ENCODE measurements at places on chromosomes 1 and 21.

GRCh38 chr1:198912046-198912445 is 273.2 kb downstream of the PTPRC start:
- no peak for DNase-seq

GRCh38 chr1:111615870-111616715 is 3.5 kb upstream of the RAP1A start:
- peak; percentile 78 for DNase-seq

DNA sequence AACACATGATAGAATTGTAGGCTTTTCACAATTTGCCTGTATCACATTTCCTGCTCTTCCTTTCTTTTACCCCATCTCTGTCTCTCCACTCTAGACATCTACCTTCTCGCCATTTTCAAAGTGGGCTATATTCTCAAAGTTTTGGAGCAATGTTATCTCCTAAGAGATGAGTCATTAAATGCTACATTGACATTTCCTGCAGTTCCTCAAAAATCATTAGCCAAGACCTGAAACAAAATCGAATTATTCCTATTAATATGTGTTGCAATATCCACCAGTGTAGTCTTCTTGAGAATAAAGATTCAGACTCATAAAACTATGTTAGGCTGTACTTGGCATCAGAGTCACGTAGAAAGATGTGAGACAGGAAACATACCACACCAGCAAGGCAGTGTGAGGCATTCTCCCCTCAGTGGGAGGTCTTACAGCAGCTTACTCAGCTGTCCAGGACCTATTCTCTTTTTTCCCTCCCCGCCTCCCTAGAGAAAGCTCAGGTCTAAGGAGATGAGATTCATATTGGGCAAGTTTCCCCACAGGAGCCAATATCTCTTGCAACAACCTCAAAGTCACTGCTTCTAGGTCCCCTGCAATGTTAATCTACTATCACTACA is 38.8 kb downstream of the FRRS1 start:
- DNase-seq, result no peak

DNA sequence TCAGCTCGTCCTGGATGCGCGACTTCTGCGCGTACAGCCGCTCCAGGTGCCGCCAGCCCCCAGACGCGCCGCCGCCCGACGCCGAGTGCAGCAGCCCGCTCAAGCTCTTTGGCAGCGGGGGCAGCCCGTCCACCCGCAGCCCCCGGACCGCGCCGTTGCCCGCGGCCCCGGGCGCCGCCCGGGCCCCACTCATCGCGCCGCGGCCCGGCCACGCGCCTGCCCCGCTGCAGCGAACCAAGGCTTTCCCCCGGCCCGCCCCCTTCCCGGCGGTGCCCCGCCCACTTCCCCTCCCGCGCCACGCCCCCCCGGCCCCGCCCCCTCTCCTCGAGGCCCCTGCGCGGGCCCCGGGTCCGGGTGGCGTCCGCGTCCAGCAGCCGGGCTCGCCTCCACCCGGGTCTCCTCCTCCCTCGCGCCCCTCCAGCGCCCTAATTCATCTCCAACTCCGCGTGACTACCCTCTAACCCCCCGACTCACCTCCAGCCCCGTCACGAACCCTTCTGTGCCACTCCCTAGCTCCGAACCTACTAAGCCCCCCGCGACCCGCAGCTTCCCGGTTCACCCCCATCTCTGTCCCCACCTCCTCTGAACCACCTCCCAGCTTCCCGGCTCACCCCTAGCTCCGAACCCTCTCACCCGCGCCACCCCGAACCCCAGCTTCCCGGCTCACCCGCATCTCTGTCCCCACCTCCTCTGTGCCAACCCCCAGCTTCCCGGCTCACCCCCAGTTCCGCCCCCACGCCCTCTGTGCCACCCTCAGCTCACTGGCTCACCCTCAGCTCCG is at the start of gene FAM89A:
Gene FAM89A (minus strand): TSS at position 236 of the 781 bp plus-strand sequence. CDS start 43 bp downstream, at position 193.
- peak; percentile 56 for DNase-seq

DNA sequence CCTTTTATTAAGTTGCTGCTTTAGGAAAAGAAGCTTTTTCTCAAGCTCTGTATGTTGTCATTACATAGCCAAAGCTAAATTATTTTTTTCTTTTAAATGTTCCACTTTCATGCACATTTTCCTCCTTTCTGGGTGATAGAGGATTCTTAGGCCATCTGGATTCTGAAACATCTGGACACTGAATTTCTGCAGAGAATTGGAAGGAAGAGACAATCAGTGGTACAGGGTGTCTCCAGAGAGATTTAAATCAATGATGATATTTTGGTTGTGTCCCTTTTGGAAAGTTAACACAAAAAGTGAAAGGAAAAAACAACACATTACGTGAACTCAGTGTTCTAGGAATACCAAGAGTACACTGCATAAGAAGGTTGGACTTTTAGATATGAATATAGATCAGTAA is 211.4 kb upstream of the PKN2 start:
- DNase-seq, result no peak

DNA sequence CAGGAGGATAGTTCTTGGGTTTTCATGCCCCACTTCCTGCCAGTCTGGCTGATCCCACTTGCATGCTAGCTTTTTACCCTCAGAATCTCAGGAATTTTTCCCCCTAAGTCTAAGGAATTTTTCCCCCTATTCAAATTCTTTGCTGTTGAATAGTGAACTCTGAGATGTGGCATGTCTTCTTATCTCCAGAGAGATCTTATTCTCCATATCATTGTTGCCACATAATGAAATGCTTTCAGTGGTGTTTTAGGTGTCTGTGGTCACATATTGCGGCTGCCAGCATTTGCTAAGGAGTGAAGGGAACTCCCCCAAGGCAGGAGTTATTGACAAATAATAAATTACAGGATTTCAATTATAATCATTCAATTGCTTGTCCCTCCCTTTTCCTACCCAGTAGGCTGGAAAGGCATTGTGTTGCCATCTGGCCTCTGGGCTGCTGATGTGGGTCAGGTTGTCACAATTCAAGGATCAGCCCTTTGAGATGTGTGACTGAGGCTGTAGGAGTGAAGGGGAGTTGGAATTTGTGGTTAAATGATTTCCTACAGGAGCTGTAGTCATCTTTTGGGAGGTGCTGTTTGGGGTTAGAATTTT is 3.9 kb upstream of the FLG start:
- DNase-seq, result no peak

DNA sequence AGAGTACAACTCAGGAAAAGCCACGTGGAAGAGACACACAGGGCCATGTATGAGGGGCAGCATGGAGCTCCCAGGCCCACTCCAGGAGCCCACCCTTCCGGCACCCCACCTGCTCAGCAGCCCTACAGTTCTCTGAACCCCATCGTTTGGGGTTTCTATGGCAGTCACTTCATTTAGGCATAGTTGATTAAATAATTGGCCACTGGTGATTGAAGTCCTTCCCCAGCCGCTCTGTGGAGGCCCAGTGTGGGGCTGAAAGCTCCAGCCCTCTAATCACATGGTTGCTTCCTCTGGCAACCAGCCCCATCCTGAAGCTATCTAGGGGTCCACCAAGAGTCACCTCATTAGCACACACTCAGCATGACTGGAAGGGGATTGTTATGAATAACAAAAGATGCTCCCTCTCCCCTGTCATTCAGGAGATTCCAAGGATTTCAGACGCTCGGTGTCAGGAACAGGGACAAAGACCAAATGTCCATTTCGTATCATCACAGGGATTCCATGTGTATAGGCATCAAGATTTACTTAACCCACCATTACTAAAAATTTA is 12.2 kb upstream of the S100A7A start:
- no peak for DNase-seq

GRCh38 chr1:47781171-47781959 is 215.8 kb downstream of the TRABD2B start:
- no peak for DNase-seq

GRCh38 chr1:20587661-20588053 is 1.2 kb upstream of the CDA start:
- DNase-seq, result no peak

- no peak for DNase-seq
These were observed 55.4 kb downstream of the C1orf185 start for GRCh38 chr1:51157395-51157794.

DNA sequence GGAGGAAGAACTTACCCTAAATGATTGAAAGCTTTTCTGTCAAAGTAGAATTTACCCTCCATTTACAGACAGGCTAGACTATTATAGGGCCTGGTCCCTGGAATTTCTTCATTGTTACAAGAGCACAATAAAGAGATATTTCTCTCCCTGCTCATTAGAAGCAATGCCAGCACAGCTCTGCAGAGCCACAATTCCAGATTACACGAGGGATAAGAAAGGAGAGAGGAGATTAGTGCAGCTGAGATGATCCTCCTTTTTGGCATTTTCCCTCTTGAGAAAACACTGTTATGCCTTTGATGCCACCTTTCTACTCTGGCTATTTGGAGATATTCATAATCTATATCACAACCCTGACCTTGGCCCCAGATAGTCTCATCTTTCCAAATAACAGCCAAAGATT is 1119.5 kb upstream of the TMPRSS15 start:
- no peak for DNase-seq

- no peak for DNase-seq
These were observed 72.8 kb upstream of the CD1D start for GRCh38 chr1:158107916-158108315.

DNA sequence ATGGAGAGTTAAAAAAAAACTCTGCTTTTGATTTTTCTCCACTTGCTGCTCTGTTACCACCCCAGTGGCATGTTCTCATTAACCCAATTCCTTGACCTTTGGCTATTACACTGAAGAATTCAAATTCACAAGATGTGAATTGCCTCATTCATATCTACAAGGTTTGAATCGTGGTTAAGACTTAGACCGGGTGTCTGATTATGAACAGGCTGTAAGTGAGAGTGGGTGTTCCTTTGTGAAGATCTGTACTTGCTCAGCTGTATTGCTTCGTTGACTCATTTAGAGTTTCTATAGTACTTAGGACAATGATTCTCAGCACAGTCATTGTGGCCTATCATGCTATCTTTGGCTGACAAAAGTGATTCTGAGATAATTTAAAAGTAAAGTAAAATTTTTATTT is 36.4 kb downstream of the DNM3 start:
- no peak for DNase-seq

DNA sequence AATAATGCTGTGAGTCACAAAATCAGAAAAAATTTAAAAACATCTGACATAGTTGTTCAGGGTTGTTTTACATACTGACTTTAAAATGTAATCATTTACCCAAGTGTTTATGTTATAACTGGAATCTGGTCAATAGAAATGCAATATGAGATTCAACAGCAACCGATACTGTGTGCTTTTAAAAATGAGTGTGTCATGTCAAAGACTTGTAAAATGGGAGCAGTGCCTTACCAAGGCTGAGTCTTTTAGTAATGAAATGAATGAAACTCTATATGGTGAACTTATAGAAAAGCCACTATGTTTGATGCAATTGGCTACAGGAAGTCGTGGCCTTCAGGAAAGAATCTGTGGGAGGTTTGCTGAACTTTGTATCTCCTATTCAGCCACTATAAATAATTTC is 570.2 kb downstream of the DPYD start:
- DNase-seq, result no peak

- DNase-seq, result no peak
These were observed 2.6 kb upstream of the TNNI1 start for GRCh38 chr1:201424146-201424545.

GRCh38 chr1:242430956-242431355 is 93.5 kb downstream of the PLD5 start:
- no peak for DNase-seq

DNA sequence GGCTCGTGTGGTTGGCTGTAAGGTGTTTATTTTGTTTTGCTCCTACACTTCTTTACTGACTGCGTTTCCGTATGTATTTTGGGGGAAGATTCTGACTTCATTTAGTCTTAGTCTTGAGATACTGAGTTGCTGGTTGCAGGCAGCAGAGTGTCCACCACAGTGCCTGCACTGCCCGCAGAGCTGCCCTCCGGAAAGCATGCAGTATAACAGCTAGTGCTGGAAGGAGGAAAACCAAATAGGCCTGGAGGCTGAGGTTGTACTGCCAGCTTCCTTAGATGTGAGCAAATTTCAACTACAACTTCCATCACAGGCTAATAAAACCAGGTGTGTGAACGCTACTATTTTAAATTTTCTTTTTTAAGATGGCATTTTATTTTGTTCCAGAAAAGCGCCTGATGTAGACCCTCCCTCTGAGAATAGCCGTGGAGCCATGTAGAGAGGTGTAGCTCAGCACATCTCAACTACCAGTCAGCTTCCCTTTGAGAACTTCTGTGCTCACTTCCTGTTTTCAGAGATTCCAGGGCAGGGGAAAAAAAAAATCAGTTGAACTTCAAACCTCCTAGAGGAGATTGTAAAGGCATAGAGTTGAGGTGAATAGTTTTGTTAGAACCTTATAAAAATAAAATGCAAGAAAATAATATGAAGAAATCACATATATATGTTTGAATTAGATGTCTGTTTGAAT is 17.6 kb downstream of the LMO4 start:
- no peak for DNase-seq

DNA sequence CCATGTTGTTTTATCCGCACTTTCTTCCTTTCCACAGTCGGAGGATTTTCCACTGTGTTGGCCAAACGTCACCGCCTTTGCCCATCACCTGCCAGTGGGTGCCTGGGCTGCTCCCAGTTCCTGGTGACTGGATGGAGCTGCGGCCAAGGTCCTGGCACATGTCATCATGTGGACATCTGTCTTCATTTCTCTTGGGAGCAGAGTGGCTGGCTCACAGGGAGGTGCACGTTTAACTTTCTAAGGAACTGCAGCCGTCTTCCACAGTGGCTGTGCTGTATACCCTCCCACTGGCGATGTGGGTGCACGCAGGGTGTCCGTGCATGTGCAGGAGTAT is 19.5 kb upstream of the RNF223 start:
- no peak for DNase-seq

DNA sequence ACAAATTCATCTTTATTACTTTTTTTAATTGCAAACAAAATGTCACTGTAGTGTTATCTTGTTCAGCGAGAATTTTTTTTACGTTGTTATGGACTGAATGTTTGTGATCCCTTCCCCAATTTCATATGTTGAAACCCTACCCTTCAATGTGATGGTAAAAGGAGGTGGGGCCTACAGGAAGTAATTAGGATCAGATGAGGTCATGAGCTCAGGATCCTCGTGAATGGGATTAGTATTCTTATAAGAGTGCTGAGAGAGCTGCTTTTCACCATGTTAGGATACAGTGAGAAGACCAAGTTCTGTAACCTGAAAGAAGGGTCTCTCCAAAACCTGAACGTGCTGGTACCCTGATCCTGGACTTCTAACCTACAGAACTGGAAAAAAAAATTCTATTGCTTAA is 646.0 kb upstream of the TMPRSS15 start:
- DNase-seq, result no peak

- DNase-seq, result no peak
These were observed 142.4 kb downstream of the AK5 start for GRCh38 chr1:77424236-77424635.
